Spleen (tissue), 13 donors: ENCODE measurements at places on chromosomes 7 and 10. TPM values are rescaled to one million over a fixed set of nuclear protein-coding genes. Genes with fewer than 3 reads are reported as not detected.

Gene LRIT2
- not detected for polyA plus RNA-seq

Gene LDB3
- 1.2 TPM for polyA plus RNA-seq

Gene FKBP9
- polyA plus RNA-seq: 5.0 TPM

Gene ADAMTS14
- polyA plus RNA-seq: 0.32 TPM

- no peaks in the 10 kb centered on the region for H3K4me1 ChIP-seq
- no peaks in the 10 kb centered on the region for H3K36me3 ChIP-seq
- H3K27ac ChIP-seq: no peak overlapping the region
- no peak for DNase-seq
These were observed 42.4 kb upstream of the PHYHIPL start for GRCh38 chr10:59133841-59134593.

DNA sequence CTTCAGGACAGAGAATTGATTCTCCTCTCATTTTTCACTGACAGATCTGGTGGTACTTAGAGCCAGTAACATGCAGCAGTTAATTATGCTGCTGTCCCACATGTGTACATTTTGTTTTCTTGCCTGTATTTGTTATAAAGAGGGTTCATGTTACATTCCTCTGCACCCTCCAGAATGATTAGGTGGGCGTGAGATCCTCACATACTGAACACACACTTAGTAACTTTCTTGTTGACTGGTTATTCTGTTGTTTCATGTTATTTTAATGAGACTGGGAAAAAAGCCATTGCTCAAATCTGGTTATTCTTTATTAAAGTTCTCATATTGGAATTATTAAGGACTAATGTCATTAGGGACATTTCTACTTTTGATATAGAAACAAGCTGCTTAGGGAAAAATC, 409.1 kb downstream of the SDK1 start:
- H3K27ac ChIP-seq: no peak overlapping the region
- no peak overlapping the region for H3K4me3 ChIP-seq
- DNase-seq: no peak
- no peaks in the 10 kb centered on the region for H3K36me3 ChIP-seq
- no peaks in the 10 kb centered on the region for H3K4me1 ChIP-seq

DNA sequence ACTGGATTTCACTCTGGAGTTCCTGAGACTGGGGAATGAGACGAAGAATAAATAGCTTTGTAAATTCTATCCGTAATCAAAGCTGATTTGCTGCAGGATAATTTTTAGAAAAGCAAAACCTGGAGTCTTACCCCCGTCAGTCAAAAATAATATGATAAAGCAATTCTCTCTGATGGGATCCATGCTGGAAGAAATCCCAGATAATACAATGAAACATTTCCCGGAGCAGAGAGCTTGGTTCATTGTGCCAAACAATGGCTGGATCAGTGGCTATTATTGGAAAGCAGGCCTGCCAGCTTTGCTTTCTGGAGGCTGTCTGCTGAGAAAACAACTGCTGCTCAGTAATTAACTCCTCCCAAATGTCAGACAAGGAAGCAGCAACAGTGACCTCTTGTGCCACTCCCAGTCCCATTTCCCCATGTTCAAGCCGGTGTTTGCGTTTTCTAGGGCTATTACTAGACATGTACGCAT, 609.4 kb upstream of the PCDH15 start:
- H3K4me3 ChIP-seq: no peak overlapping the region
- H3K4me1 ChIP-seq: no peaks in the 10 kb centered on the region
- H3K27me3 ChIP-seq: no peaks in the 10 kb centered on the region
- no peaks in the 10 kb centered on the region for H3K36me3 ChIP-seq

DNA sequence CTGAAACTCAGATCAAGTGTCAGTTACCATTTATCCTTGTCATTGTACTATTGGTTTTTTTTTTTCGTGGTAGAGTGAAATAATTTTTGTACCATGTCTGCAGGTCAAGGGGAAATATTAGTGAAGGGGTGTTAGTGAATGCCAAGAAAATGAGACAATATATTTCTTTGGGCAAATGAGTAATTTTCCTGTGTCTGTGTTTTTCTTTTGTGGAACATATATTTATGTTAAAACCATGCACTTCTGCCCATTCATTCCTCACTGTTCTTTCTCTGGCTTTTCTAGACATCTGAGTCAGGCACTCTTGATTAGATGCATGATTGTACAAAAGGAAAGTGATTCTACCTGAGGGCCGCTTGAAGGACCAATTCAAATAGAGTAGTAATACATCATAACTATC, 161.6 kb downstream of the BICC1 start:
- no peaks in the 10 kb centered on the region for H3K36me3 ChIP-seq
- H3K4me3 ChIP-seq: no peak overlapping the region
- no peak overlapping the region for H3K27ac ChIP-seq
- DNase-seq: no peak
- no peaks in the 10 kb centered on the region for H3K4me1 ChIP-seq
- no peaks in the 10 kb centered on the region for H3K27me3 ChIP-seq

- no peaks in the 10 kb centered on the region for H3K27me3 ChIP-seq
- H3K4me1 ChIP-seq: peaks cover 13% of the 10 kb centered on the region
- DNase-seq: no peak
These were observed 60.2 kb downstream of the PRKAG2 start for GRCh38 chr7:151816562-151817314.

DNA sequence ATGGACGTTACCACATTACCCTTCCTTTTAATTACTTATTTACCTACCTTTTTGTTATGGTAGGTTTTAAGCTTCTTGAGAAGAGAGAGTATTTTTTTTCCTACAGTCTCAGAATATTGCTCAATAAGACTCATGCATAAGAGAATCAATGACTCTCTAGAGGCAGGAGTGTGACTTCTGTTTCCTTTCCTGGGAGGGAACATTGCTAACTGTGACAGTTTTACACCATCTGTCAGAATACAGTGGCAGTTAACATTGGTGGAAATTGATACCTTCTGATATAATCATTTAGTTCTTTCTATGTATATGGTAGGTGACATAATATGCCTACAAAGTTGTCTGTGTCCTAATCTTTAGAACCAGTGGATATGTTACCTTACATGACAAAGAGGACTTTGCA, 348.7 kb upstream of the POT1 start:
- no peak overlapping the region for H3K27ac ChIP-seq
- DNase-seq: no peak
- H3K4me1 ChIP-seq: no peaks in the 10 kb centered on the region
- H3K36me3 ChIP-seq: no peaks in the 10 kb centered on the region
- H3K27me3 ChIP-seq: no peaks in the 10 kb centered on the region

GRCh38 chr10:132885451-132886210, 56.7 kb downstream of the CFAP46 start:
- H3K27me3 ChIP-seq: no peaks in the 10 kb centered on the region
- peak; percentile 59 for DNase-seq
- no peaks in the 10 kb centered on the region for H3K4me1 ChIP-seq
- no peak overlapping the region for H3K4me3 ChIP-seq

DNA sequence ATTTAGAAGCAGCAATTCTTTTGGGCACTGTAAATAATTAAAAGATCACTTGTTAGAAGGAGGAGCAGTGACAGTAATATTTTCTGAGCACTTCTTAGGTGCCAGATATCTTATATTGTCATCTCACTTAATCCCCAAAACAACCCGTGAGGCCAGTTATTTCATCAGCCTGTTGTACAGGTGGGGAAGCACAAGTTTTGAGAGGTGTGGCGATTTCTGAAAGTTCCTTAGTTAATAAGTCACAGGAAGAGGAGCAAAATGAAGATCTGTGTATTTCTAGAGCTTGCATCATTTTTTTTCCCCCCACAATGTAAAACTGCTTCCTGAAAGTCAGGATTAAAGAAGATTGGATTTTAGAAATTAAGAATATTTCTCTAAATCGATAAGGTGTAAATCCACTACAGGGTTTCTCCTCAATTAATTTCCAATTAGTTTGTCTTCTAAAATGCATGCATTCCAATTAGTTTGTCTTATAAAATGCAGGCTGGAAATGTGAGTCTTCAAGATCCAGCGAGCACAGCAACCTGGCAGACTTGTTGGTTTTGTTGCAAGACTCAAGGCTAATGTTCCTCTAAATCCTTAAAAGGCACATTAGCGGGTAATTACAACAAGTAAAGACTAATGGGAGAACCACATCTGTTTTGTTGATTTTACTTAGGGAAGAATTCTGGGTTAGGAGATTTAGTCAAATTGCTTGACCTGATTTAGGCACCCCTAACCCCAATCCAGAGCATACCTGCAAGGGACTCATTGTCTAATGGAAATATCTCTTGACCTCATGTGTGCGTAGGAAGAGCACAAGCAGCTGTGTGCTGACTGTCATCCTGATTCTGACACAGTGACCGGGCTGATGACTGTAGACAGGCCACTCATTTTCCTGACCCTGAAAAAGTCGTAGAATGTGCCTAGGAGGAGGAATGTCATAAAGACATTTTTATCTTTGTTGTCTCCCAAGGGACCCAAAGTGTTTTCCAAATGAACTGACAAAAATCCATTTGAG, 272.0 kb downstream of the BAMBI start:
- no peaks in the 10 kb centered on the region for H3K4me1 ChIP-seq
- H3K27me3 ChIP-seq: no peaks in the 10 kb centered on the region
- no peak overlapping the region for H3K4me3 ChIP-seq
- no peak for DNase-seq

- no peaks in the 10 kb centered on the region for H3K36me3 ChIP-seq
- no peak overlapping the region for H3K27ac ChIP-seq
- DNase-seq: no peak
These were observed 8.8 kb upstream of the ASB10 start for GRCh38 chr7:151195616-151196450.

DNA sequence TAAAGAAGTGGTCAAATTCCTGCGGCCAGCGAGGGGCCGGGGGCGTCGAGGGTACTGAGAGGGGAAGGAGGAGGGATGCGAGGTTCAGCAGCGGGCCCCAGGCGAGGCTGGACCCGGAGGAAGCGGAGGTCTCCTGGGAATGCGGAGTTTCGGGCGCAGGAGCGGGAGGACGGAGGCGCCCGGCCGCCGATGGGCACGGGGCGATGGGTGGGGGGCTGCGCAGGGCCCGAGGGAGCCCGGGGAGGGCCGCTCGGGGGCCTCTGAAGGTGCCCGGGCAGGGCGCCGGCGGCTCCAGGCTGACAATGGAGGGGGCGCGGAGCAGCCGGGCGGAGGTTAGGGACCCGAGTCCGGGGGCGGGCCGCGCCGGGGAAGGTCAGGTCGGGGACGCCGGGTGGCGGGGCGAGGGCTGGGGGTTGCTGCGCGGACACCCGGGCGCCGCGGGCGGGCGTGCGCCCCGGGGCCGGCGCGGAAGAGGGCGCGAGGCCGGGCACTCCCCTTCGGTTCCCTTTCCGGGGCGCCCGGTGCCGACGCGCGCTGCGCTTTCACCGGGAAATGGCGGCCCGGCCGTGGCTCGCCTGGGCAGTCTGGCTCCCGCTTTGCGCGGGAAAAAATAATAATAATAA, 683 bp downstream of the MACROH2A2 start:
- H3K4me1 ChIP-seq: peaks cover 22% of the 10 kb centered on the region
- H3K27ac ChIP-seq: no peak overlapping the region
- H3K4me3 ChIP-seq: peak overlapping the region; percentile 61
- H3K27me3 ChIP-seq: peaks cover 27% of the 10 kb centered on the region
- no peaks in the 10 kb centered on the region for H3K36me3 ChIP-seq

DNA sequence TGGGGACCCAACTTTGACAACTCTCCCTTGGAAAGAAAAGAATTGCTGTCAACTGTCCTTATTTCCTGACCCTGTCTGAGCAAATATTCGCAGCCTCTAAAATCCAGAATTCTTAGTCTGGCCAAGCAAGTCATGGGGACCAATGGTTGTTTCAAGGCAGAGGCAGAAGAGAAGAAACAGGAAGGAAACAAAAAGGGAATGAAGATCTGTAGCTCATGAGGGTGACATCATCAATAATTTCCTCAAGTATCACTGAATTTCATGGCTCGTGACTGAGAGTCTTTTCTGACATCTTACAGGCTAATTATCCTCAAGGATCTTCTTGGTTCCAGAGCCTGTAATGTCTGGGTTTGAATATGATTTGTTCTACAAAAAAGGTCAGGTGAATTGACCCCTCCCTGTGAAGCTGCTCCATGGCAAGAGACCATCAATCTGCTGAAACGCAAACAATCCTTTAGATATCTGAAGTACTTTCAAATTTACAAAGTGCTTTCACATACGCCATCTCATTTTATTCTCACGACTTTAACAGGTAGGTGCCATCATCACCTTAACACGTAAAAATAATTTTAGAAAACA, 5.8 kb downstream of the CDK6 start:
- peaks cover 65% of the 10 kb centered on the region for H3K4me1 ChIP-seq
- no peak overlapping the region for H3K4me3 ChIP-seq
- no peak for DNase-seq
- H3K27me3 ChIP-seq: no peaks in the 10 kb centered on the region
- no peaks in the 10 kb centered on the region for H3K36me3 ChIP-seq

DNA sequence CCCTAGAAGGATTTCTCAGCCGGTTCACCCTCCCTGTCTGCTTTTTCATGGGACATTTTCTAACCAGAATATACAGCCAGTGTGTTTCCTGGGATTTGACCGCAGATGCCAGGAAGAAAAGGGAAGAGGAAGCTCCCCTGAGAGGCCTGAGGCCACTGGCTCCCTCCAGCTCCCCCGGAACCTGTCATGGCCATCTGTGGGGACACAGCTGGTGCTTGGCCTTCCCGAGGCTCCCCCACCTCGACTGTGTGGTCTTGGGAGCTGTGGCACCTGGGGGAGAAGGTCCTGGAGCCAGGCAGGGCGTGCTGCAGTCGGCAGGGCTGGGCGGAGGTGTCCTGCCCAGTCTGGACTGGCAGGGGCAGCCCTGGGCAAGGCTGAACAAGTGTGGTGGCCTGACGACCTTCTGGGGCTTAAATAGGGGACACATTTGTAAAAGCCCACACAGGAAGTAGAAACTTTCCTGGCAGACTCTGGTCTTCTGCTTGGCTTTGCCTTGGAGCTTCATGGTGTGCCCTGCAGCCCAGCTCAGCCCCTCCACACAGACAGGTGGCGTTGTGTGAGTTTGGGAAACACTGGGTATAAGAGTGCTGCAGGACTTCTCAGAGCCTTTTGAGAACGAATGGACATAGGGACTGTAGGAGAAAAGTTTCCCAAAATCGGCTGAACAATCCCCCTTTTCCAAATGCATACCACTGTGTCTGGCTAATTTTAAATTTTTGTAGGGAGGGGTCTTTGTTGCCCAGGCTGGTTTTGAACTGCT, 6.8 kb downstream of the BRI3 start:
- peaks cover 82% of the 10 kb centered on the region for H3K4me1 ChIP-seq
- H3K4me3 ChIP-seq: no peak overlapping the region
- peak overlapping the region; percentile 96 for H3K27ac ChIP-seq
- peaks cover 30% of the 10 kb centered on the region for H3K36me3 ChIP-seq
- no peak for DNase-seq

GRCh38 chr7:4830176-4830575, 31.7 kb downstream of the PAPOLB start:
- no peak overlapping the region for H3K4me3 ChIP-seq
- H3K36me3 ChIP-seq: no peaks in the 10 kb centered on the region
- no peak overlapping the region for H3K27ac ChIP-seq
- no peaks in the 10 kb centered on the region for H3K4me1 ChIP-seq
- DNase-seq: no peak
